SHP77 treated with DMSO at 0.1 percent for 48 hours (cell line): ENCODE measurements at places on chromosomes 7 and 10.

DNA sequence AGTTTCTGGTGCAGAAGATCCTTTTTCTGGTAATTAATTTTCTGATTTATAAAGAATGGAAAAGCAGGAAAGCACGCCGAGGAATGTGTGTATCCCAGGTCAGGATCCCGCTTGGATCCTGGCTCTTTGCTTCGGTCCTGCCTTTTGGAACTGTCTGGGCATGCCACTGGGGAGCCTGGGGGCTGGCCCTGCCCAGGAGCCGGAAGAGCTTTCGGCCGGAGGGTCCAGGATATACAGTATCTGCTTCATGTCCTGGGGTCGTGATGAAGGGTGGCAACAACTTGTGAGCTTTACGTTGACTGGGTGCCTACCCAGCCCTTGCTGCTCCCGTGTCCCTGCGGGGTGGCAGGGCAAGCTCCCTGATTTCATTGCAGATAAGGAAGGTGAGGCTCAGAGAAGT, 2.4 kb downstream of the SH2D4B start:
- DNase-seq, result no peak

DNA sequence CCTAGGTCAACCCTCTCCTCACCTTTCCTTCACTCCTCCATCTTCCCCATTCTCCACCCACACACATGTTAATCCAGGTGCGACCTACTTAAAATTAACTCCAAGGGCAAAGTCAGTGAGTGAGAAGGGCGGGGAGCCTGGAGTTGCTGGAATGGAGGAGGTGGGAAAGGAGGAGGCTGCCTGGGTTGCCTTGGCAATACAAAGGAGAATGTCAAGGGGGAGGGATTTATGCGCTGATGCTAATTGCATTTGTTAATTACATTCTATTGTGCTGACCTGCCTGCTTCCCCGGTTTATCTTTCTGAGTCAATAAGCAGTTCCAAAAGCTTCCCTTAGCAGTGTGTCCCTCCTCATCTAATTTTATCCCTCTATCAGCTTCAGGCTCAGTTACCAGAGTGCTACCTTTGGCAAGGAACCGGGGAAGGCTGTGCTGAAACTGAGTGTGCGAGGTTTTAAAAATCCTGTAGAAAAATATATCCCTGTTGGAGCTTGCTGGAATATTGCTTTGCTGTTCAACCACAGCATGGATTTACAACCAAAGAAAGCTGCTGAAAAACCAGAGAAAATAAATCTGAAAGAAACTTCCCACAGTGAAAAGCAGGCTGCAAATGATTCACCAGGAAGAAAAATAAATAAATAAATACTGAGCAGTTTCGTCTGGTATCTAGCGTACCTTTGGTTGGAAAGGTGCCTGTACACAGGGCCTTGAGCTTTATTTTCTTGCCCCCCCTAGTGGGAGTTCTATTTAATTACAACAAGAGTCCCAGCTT, 113.2 kb upstream of the DGKB start:
- peak; percentile 91 for DNase-seq

- DNase-seq, result no peak
Observed at GRCh38 chr7:77258014-77258413, 58.4 kb upstream of the FGL2 start.

- DNase-seq, result no peak
Observed at GRCh38 chr10:79547973-79548372, 12.2 kb downstream of the SFTPA2 start.

GRCh38 chr10:21334891-21335696, 190.4 kb downstream of the SKIDA1 start:
- DNase-seq, result no peak

DNA sequence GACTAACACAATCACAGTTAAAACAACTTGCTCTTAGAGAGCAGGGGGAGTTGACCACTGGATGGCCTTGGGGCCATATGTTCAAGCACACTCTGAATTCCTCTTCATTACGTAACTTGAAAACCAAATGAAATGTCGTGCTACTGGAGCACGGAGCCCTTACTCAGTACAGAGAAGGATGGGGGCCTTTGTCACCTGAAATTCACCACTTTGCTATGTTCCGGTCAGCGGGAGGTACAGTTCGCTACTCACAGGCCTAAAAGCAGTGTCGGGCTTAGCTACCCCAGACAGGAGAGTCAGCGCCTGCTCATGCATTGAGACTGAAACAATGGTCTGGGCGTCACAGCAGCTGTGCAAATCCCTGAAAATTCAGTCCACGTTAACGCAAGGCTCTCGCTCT, 39.6 kb downstream of the GLI3 start:
- DNase-seq, result peak; percentile 90

DNA sequence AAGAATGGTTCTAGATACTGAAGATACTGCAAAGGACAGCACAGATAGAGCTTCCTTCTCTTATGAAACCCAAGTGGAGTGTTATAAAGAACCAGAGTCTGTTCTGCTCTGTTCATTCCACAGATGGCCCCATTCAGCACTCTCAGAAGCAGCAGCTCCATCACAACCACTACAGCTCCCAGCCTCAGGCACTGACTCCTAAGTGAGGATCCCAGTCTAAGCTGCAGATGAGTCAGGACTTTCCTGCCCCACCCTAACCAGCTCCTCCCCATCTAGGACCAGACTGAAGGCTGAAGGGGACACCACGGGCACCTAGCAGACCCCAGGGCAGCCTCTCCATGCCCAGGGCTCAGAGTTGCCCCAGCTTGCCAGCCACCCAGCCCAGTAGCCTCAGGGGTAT, 379.8 kb downstream of the GRID1 start:
- DNase-seq, result no peak

- DNase-seq, result no peak
Observed at GRCh38 chr7:125934955-125935354, 1005.3 kb upstream of the POT1 start.

GRCh38 chr10:96414303-96414702, 55.5 kb upstream of the OPALIN start:
- no peak for DNase-seq

DNA sequence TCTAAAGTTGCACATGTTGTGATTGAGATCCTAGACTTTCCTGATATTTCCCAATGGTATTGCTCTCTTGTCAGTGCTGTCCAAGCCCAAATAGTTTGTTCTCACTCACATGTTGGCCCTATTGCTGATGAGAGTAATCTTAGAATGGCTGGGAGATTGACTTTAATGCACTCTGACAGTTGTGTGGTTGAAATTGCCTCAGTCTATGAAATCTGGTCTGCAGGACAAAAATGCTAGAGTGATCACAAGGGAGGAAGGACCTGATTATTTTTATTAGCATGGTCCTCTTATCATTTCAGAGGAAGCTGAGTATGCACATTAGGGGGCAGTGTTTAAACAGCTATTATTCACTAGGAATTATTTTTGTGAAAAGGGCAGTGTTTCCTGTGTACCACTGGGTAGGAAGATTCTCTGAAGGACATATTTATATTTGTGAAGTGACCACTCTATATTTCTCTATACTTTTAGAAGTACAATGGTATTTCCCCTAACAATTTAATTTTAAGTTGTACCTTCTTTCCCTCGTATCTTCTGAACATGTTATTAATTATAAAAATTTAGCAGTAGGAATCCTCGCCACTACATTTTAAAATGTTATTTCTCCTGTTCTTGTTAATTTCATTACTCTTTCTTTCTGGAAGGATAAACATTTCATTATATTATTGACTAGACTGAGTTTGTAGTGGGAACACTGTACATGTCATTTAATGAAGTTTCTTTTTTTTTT, 64.4 kb downstream of the SUGCT start:
- DNase-seq, result peak; percentile 6

GRCh38 chr7:69367780-69368179, 230.5 kb upstream of the AUTS2 start:
- no peak for DNase-seq

- DNase-seq, result no peak
Observed at GRCh38 chr7:94003446-94004023, 620 bp downstream of the BET1 start.

GRCh38 chr10:38157270-38157685, 63.1 kb downstream of the ZNF37A start:
- peak; percentile 2 for DNase-seq

- no peak for DNase-seq
Observed at GRCh38 chr10:72335394-72336258, 19.1 kb downstream of the DNAJB12 start.

- DNase-seq, result no peak
Observed at GRCh38 chr7:44538798-44539668, 2.1 kb downstream of the NPC1L1 start.

DNA sequence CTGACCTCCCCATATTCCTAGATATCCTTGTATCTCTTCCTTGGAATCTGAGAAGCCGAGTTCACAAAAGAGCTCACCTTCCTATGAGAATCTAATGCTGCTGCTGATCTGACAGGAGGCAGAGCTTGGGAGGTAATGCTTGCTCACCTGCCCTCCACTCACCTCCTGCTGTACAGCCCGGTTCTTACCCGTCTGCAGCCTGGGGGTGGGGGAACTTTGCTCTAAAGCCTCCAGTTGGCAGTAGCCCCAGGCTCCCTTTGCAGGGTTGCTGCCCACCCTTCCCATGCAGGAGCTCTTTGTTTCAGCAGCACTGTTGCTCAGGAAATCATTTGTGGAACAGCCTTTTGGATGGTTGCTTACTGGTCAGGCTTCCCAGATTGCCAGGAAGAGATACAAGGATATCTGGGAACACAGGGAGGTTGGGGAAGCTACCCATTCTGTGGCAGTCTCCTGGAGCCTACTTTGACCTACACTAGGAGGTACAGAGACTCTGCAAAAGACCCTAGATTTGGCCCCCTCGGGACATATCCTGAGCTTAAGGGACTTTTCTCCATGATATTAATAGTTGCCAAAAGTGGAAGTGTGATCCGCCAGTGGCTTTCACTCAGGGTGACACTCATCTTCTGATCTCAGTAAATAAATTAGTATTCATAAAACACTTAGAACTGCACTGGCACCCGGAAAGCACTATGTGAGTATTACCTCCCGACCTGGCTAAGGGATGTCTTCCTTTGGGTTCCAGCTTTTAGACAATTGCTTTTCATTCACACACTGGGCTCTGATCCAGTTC, 363.7 kb upstream of the PODXL start:
- no peak for DNase-seq

DNA sequence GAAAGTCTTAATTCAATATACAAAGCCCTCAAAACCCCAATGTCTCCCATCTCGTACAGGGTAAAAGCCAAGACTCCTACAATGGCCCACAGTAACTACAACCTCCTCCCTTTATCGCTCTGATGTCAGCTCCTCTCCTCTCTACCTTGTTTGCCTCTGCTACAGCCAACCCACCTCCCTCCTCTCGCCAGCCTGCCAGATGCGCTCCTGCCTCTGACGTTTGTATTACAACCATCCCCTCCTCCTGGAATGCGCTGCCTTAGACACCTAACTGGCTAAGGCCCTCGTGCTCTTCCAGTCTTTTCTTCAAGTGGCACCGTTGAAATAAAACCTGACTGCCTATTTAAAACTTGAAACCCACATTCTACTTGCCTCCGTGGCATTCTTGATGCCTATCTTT, 115.3 kb upstream of the MYO3A start:
- DNase-seq, result no peak

GRCh38 chr7:40483630-40484029, 348.8 kb downstream of the SUGCT start:
- no peak for DNase-seq

- peak; percentile 26 for DNase-seq
Observed at GRCh38 chr10:12782537-12782936, 219.0 kb downstream of the CCDC3 start.

- no peak for DNase-seq
Observed at GRCh38 chr10:1571587-1572237, 165.6 kb downstream of the ADARB2 start.

GRCh38 chr10:94037286-94037685, 43.6 kb downstream of the PLCE1 start:
- no peak for DNase-seq

GRCh38 chr7:102856036-102856435, 56.8 kb upstream of the LRRC17 start:
- no peak for DNase-seq

- DNase-seq, result no peak
Observed at GRCh38 chr10:73836427-73836980, 25.1 kb upstream of the NDST2 start.

GRCh38 chr7:74401137-74401859, 52.4 kb upstream of the GTF2IRD1 start:
- no peak for DNase-seq

GRCh38 chr10:131733596-131733995, 167.2 kb upstream of the PPP2R2D start:
- no peak for DNase-seq

DNA sequence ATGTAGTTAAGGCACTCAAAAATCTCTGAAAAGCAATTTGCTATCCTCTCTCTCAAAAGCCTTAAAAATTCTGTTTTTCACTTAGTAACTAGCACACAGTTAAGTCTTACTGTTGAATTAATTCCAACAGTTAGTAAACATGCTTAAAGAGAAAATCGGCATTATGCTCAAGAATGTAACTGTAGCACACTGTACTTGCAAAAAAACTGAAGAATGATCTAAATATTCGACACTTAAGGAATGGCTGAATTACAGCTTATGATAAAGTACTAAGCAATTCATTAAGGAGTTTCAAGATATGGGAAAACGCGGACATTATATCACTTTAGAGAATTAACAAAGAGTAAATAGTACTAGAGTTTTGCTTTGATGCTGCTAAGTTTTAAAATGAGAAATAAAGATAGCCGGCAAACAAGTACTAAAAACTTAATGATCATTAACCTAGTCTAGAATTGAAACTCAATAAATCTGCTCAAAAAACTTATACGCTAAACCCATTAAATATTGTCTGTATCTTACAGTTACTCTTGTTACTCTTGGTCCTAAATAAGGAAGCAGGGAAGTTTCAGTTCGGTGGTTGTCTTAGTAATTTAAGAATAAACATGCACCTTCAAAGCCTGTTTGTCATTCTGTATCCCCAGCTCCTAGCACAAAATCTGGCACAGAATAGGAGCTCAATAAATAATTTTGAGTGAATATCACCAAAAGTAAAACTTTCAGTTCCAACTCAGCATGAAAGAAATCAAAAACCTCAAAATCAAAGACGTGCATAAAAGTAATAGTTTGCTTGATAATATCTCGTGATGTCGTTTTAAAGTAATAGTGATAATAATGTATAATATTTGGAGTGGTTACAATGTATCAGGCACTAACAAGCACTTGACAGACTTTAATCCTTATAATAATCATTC, 1.2 kb downstream of the TRDMT1 start:
- no peak for DNase-seq

DNA sequence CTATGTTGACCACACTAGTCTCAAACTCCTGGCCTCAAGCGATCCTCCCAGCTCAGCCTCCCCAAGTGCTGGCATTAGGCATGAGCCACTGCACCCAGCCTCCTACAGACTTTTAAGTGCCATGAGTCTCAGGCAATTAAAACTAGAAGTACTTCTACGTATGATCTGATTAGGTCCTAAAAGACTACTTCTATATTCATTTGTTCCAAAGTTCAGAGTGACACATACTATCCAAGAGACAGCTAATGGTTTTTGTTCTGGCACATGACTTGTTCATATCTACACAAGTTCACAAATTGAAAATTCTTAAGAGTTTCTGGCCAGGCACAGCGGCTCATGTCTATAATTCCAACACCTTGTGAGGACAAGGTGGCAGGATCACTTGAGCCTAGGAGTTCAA, 11.7 kb downstream of the ARHGAP19 start:
- no peak for DNase-seq

GRCh38 chr10:114649217-114649903, 8.7 kb downstream of the ABLIM1 start:
- no peak for DNase-seq

GRCh38 chr7:127937066-127937680, 94.1 kb downstream of the LRRC4 start:
- no peak for DNase-seq

- no peak for DNase-seq
Observed at GRCh38 chr7:98764946-98765345, 104.9 kb downstream of the TMEM130 start.

GRCh38 chr7:75762350-75762917, 9.6 kb downstream of the CCL26 start:
- DNase-seq, result peak; percentile 53

GRCh38 chr7:17506095-17506494, 207.6 kb downstream of the AHR start:
- peak; percentile 79 for DNase-seq
